ENCODE measurements at places on chromosomes 7 and 10.
A peak's percentile ranks its signal among the peaks of the same experiment; 100 is the strongest.

- DNase-seq: peak; percentile 37
Measured at GRCh38 chr10:810351-810846, 120.9 kb upstream of the DIP2C start.

- no peak for DNase-seq
Measured at GRCh38 chr10:18409599-18410397, 241.6 kb downstream of the NSUN6 start.

- no peak for DNase-seq
Measured at GRCh38 chr10:25467881-25468280, 293.1 kb downstream of the GPR158 start.

GRCh38 chr10:85618841-85619240 lies 747.8 kb downstream of the GRID1 start:
- DNase-seq: no peak

DNA sequence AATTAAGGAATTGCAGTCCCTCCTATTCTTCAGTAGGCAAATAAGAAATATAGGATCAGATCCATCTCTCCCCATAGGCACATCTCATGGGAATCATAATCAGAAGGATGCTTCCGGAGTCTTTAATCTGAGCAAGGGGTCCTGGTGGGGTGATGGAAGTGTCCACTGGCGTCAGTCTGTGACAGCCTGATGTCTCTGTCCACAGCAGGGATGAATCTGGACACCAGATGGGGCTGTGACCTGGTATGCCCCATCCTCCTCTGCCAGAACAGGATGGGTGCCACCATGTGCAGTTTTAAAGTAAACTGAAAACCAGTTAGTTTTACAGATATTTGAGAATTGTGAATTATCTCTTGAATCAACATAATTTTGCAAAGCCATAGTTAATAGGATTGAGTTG lies 148.7 kb downstream of the C1GALT1 start:
- no peak for DNase-seq

DNA sequence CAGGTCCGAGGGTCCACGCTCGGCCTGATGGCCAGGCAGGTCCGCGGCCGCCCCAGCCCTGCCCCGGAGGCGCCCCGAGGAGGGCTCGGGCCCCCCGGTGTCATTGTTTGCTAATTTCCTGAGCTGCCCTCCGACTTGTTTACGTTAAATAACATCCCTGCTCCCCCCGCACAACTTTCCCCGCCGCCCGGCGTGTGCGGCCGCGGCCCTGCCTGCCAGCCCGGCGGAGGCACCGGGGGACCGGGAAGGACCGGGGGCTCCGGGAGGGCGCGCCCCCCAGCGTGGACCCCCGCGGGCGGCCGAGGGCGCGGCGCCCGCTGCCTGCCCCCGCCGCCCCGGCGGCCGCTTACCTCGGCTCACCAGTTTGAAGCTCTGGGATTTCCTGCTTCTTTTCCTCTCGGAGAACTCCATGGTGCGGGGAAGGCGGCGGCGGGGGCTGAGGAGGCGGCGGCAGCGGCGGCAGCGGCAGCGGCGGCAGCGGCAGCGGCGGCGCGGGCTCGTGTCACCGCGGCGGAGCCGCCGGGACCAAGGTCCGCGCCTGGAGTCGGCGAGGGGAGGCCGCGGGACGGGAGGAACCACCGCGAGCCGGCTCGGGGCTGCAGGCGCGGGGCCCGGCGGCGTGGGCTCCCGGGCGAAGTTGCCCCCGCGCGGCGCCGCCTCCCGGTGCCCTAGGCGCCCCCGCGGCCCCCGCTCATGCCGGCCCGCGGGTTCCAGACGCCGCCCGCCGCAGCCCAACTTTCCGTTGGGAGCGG lies 515 bp downstream of the BEND7 start:
- DNase-seq: no peak

DNA sequence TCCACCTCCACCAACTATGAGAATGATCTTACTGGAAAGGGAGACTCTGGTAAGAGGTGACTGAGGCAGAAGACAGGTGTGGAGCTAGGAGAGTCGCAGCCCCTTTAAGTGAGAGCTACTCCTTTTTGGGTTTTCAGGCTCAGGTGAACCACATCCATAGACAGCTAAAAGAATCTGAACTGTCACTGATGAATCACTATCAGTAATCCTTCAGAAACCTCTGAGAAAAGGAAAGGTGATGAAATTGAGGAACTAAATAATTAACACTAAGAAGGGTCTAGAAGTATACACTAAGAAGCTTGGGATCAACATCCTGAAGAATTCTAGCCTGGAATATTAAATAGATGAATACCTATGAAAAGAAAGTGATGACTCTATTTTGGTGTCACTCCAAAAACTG lies 83.0 kb downstream of the SORBS1 start:
- no peak for DNase-seq

DNA sequence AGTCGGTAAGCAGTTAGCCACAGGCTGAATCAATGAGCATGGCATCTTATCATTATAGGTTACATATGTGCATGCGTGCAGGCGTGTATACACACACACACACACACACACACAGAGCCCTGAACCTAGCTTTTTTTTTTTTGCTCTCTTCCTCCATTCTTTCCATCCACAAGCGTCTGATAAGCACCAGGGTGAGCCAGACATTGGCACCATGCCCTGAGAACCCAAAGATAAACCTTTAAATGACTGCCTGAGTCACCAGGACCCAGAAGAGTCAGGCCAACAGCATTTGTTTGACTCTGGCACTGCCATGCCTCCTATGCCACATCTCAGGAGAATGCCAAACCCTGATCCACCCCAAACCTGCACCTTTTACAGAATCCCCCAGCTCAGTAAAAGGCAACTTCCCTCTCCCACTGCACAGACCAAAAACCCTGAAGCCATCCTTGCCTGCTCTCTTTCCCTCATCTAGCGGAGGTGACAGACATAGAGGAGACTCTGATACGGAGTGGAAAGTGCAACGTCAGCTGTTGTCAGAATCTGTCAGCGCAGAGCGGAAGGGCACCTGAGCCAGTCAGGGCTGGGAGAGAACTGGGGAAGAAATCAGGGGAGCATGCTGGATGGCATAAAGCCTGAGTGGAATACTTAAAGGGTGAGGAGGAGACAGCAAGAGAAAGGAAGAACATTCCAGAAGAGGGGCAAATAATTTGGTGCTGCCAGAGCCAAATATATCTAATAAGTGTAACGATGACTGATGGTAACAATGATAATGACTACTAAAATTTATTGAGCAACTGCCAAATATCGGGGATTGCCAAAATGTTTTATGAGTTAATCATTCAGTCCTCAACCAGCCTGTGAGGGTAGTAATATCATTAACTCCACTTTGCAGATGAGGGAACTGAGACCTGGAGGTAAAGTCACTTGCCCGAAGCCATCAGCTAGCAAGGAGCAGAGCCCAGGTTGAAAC lies 3.2 kb downstream of the PARP12 start:
- DNase-seq: peak; percentile 84

DNA sequence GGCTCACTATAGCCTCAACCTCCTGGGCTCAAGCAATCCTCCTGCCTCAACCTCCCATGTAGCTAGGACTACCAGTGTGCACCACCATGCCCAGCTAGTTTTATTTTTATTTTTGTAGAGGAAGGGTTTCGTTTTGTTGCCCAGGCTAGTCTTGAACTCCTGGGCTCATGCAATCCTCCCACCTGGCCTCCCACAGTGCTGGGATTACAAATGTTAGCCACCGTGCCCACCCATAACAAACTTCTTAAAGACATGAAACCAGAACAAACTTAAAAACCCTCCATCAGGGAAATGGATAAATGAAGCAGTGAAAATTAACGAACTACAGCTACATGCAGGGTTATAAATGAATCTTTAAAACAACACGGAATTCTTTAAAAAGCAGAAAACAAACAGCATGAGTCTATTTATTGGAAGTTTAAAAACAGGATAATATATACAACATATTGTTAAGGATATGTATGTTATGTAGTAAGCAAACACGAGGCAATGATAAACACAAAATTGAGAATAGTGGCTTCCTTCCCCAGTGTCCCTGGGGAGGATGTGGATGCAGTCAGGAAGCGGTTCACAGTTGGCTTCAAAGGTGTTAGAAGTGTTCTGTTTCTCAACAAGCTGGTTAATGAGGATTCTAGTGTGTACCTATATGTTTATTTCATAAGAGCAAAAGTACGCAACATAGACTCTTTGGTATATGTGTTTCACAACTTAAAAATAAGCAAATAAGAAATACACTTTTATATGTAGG lies 128.2 kb upstream of the IMMP2L start:
- DNase-seq: no peak

DNA sequence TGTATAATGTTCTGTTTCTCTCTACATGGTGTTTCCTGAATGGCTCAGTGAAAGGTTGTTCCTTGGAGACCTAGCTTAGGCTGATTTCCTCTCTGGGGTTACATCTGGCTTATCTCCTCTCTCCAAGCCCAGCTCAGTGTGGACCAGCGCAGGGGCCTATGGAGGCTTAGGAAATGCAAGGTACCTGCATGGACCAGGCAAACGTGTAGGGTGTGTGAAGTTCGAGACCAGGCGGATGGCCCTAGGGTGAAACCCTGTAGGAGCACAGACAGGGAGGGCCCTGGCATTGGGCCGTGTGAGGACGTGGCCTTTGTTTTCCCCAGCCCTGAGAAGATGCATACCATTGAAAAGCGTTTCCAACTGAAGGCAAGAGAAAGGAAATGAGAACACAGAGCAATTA lies 59.0 kb downstream of the DOCK1 start:
- no peak for DNase-seq

All from fibroblast of upper back skin (primary cell).